Stimulated activated CD4-positive, alpha-beta T cell treated with anti-CD3 and anti-CD28 coated beads, Interleukin-2, amount 100 ng/mL, for 4 hours (primary cell): ENCODE measurements at places on chromosomes 16 and 17.

DNA sequence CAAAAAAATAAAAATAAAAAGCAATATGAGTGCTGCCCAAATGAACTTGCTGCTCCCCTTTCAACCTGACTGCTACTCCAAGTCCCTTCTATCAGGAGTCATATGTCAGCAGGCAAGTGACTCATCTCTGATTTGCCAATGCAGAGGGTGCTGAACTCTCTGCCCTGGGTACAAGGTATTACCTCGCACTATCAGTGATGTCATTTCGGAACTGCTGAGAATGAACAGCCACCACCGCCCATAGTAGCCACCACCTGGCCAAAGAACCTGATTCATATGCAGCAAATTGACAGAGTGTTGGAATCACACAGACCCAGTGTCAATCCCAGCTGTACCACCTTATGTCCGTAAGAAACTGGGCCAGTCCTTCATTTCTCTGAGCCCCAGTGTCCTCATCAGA, 31.2 kb downstream of the LYRM9 start:
- DNase-seq: no peak

GRCh38 chr17:39196241-39196807, 1.1 kb downstream of the CACNB1 start:
- DNase-seq: no peak

DNA sequence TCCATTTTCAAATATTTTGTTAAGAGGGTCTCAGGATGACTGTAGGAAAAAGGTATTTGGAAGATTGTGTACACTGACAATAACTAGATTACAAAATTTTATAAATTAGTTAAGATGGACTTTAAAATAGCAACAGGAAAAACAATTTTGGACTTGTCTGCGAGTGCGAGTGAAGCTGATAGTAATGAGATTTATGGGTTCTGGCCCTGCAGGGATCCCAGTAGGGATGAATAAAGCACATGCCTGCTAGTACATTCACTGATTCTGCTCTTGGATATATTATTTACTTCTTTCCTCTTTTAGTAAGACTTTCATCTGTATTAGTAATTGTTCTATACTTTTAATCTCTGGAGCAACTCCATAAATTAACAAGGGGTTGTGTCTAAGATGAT, 28.2 kb downstream of the PRKCA start:
- DNase-seq: no peak

DNA sequence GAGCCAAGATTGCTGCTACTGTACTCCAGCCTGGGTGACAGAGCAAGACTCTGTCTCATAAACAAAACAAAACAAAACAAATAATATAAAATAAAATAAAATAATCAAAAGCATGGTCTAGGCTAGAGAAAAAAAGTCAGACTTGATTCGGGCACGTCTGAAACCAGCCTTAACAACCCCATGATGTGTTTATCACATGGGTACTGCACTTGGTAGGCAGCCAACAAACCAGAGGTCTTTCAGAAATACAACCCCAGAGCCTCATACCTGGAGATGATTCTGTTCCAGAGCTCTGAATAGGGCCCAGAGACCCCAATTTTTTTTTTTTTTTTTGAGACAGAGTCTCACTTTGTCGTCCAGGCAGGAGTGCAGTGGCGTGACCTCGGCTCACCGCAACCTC, 9.6 kb upstream of the HAPSTR1 start:
- no peak for DNase-seq

DNA sequence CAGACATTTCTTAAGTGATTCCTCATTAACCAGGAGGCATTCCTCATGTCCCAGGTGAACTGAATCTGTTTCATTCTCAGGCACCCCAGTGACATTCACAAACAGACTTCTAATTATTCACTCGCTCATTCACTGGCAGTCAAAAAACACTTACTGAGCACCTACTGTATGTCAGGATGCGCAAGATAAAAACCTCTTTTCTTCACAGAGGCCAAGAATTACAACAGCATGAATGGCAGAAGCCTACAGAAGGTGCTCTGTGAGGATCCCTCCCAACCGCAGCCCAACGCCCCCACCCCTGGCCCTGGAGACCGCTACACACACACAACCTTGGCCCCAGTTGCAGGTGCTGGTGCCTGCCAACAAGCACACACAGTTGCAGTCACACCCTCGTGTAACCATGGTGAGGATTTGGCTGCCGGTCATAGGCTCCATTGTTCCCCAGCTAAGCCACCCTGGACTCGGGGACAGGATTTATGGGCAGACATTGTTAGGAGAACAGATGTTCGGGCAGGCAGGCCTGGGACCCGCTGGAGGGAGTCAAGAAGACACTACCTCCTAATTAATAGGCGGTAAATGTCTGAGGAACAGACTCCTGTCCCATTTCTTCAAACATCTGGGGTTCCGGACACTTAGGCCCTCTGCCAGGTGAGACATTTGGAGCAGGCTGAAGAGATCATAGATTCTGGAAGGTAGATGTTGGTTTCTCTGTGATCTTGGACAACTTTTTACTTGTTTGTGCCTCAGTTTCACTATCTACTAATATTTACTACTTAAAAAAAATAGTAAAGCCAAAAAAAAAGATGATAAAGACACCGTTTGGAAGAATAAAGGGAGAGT, 43.2 kb downstream of the CUEDC1 start:
- DNase-seq: no peak

GRCh38 chr17:67280279-67280678, 35.3 kb upstream of the HELZ start:
- DNase-seq: no peak

GRCh38 chr17:42131981-42132432, 9.4 kb downstream of the HSPB9 start:
- no peak for DNase-seq

GRCh38 chr16:84598360-84598759, 19.5 kb downstream of the COTL1 start:
- DNase-seq: no peak

GRCh38 chr17:8047769-8048110, 8.9 kb downstream of the ALOX15B start:
- no peak for DNase-seq

GRCh38 chr16:84124257-84125073, 7.7 kb upstream of the MBTPS1 start:
- no peak for DNase-seq

DNA sequence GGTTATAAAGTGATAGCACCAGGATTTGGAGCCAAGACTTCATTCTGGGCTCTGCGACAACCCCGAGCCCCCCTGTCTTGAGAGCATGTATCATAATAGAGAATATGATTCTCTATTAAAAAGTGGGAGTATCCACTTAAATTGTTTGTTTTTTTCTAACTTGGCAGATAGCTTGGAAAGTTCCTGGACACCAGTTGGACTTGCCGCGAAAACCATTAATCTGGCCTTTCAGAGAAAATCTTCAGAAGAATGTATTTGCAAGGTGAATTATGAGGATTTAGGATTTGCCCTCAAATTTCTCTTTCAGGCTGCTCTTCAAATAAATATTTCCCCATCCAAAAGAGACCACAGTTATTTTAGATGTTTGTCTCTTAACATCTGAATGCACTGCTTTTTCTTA, 53.5 kb downstream of the MARCHF10 start:
- DNase-seq: no peak

DNA sequence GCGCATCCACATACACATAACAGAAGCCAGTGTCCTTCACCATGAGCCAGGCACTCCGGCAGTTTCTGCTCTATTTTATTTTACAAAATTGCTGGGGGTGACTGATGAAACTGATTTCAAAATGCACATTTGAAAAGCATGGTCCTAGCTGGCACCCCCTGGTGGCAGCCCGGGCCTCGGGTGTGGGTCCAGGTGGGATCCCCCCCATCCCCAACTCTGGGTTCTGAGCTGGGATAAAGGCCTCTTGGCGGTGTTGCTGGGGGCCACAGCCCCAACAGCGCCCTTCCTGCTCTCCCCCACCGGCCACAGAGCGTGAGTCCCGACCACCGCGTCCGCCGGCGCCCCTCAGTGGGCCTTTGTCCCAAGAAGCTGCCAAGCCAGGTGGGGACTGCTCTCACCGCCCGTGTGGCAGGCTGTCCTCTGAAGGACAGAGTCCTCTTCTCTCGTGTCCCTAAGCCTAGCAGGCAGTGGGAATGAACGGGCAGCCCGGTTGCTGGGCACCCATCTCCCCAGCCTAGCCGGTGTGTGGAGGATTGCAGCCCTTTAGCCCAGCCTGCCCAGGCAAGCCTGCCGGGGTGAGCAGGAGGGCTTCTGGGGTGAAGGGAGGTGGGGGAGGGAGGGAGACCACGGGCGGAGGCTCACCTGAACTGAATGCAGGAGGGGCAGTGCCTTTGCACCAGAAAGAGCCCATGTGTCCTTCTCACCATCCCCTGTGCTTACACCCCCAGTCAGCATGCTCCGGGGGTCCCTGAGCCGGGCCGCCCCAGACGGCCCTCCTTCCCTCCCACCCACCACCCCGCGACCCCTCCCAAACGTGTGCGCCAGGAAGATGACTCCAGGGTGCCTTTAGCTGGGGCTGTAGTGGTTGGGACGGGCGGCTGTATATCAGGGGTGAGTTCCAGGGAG, 898 bp downstream of the SNAI3 start:
- DNase-seq: peak; percentile 62

DNA sequence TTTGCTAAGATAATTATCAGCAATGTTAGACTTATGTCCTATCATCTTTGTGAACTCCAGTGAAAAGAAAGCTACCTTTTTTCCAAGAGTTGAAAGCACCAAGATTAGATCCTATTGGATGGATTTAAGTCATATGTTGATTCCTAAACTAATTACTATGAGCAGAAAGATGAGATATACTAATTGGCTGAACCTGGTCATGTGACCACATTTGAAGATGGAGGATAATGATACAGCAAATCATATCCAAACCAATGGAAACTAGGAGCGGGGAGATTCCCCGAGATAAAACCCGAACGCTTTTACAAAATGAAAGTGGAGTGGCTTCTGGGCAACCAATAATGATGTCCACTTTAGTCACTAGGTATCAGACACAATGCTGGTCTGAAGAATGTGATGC, 1060.2 kb upstream of the EEF2KMT start:
- no peak for DNase-seq
